NCI-H774 (cell line): ENCODE measurements at places on chromosomes 1 and 21.

- DNase-seq = no peak
Measured at GRCh38 chr1:74531796-74532195, 19.4 kb upstream of the LRRC53 start.

DNA sequence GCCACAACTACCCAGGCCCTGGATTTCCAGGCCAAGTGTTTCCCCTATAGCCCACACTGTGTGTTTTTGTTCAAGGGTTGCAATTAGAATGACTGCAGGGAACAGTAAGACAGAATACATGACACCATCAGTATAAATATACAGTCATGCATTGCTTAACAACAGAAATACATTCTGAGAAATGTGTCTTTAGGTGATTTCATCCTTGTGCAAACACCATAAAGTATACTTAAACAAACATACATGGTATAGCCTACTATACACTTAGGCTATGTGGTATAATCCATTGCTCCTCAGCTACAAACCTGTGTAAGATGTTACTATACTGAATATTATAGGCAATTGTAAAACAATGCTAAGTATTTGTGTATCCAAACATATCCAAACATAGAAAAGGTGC, 7.5 kb upstream of the SLC44A5 start:
- DNase-seq = no peak

DNA sequence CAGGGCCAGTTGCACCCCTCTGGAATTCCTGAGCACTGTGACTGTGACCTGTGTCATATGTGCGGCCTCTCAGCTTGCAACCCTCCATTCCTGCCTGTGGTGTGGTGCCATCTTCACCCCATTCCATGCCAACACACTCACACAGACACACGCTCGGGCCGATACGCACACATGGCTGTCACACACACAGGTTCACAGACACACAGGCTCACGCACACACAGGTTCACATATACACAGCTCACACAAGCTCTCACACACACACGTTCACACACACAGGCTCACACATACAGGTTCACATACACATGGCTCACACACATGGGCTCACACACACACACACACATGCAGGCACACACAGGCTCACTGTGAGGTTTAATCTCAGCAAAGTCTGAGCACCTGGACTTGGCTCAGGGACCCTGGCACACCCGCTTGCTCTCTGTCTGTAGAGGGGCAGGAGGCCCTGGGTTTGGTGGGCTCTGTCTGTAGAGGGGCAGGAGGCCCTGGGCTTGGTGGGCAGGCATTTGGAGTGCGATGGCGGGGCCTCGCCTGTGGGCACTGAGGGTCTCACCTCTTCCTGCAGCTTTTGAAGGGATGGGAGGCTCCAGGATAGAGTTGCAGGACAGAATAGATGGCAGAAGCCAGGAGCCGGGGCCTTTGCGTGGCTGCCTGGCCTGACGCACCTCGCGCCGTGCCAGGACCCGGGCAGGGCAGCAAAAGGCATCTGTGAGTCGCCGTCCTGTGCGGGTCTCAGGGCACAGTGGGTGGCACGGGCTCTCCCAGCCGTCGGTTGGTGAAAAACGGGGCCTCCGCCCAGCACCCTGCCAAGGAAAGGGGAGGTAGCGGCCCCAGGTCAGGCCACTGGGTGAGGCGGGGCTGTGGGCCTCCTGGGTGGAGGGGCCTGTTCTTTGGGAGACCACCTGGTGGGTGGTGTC, 17.1 kb downstream of the COL18A1 start:
- DNase-seq = no peak

DNA sequence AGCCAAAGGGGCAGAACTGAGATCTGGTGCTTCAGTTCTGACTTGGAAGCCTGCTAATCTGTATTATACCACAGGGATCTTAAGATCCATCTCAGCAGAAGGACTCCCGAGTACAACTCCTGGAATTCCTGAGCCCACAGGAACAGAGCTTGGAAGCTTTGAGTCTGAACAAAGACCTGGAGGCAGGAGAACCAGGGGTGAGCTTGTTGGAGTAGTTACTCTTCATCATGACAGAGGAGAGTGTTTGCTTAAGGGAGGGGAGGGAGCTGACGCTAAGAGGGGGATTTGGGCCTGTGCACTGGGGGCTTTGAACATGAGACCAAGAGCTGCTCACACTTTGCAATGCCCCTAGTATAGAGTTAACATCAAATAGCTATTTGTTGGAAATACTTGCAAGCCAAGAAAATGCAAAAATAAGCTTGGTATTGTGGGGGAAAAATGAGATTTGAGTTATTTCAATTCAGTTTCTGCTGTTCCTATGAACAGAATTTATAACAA, 41.1 kb upstream of the TRABD2B start:
- DNase-seq = no peak

GRCh38 chr1:159510229-159510541, 25.6 kb downstream of the OR10J5 start:
- no peak for DNase-seq

- DNase-seq = no peak
Measured at GRCh38 chr1:147492207-147492606, 49.1 kb upstream of the BCL9 start.

- DNase-seq = no peak
Measured at GRCh38 chr21:28604946-28605537, 387.6 kb downstream of the LTN1 start.
